CD4-positive, alpha-beta memory T cell (primary cell): ENCODE measurements at places on chromosomes 1 and 21. TPM values are rescaled to one million over a fixed set of nuclear protein-coding genes. Genes with fewer than 3 reads are reported as not detected.

DNA sequence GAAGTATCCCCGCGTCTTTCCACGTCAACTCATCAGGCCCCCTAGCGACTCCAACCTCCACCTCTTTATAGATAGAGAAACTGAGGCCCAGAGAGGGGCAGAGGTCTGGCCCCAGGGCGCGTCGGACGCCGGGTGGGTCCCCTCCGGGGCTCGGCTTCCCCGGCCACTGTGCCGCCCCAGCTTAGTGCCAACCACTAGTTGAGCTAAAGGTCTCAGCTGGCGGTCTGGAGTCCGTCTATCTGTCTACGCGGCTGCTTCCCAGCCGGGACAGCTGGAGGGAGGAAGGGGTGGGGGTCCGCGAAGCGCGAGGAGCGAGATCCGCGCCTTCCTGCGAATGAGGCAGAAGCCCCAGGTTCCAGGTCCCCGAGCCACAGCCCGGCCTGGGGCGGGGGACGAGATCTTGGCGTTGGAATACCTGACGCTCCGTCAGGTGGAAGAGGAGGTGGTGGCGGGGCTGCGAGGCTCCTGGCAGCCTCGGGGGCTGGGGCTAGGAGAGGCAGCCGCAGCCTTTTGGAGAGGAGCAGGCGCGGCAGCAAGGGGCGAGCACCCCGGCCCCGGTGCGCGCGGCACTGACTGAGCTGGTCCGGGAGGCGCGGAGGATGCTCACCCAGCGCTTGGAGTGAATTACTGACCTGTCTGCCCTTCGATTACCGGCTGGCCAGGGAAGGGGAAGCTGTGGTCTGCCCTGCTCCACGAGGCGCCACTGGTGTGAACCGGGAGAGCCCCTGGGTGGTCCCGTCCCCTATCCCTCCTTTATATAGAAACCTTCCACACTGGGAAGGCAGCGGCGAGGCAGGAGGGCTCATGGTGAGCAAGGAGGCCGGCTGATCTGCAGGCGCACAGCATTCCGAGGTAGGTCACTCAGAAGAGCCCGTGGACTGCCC, 937 bp downstream of the PODN start:
- DNase-seq = no peak
- H3K4me3 ChIP-seq = no peak overlapping the region
- peaks cover 19% of the 10 kb centered on the region for H3K27me3 ChIP-seq

- no peaks in the 10 kb centered on the region for H3K27me3 ChIP-seq
- H3K4me3 ChIP-seq = no peak overlapping the region
- no peaks in the 10 kb centered on the region for H3K36me3 ChIP-seq
- no peak for DNase-seq
- no peak overlapping the region for H3K27ac ChIP-seq
These were observed 25.0 kb downstream of the TTC39A start for GRCh38 chr1:51305371-51305823.

DNA sequence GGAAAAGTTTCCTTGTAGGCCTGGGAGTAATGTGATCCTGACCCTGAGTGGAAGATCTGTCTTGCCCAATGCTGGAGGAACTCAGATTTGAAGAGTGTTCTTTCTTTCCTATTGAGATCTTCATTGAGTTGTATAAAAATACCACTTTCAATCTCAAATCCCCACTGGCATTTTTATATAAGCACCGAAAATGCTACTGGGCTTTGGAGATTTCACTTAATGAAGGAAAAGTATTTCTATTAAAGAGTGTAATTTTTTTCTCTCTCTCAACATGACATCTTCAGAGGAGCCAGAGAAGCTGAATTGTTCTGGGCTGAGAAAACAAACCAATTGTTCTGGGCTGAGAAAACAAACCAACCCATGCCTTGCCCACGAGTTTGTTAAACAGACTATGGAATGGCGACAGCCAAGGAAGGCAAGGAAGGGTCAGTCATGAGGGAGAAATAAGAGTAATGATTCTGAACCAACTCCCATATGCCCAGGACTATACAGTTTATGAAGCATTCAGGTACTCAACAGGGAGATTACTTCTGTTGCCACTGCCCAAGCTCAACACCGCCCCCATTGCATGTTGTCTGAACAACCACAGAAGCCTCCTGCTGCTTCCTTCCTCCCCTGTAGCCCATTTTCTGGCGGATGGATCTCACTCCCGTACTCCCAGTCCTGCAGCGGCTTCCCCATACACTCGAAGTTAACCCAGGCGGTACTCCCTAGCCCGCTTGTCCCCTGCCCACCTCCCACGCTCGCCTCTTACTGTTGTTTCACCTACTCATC, 103.2 kb downstream of the BEND5 start:
- H3K4me3 ChIP-seq = no peak overlapping the region
- H3K27ac ChIP-seq = no peak overlapping the region
- no peaks in the 10 kb centered on the region for H3K27me3 ChIP-seq
- H3K4me1 ChIP-seq = no peaks in the 10 kb centered on the region
- DNase-seq = no peak

DNA sequence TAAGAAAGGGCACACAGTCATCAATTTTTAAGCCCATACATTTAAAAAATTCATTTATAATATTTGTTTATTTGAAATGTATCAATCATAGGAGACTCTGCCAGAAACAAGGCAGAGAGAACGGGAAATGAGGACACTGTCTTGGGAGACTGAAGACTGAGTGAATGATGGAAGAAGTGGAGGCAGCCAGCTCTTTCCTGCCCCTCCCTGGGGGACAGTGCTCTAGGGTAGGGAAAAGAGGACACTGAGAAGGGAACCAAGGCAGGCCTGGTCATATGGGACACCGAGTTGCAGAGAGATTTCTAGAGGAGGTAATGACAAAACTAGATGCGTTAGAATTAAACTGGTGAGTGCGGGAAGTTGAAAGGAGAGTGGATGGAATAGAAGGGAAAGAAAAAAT, 31.6 kb downstream of the EEIG2 start:
- no peaks in the 10 kb centered on the region for H3K36me3 ChIP-seq
- no peak overlapping the region for H3K4me3 ChIP-seq
- no peaks in the 10 kb centered on the region for H3K27me3 ChIP-seq
- H3K27ac ChIP-seq = peak overlapping the region; percentile 51

DNA sequence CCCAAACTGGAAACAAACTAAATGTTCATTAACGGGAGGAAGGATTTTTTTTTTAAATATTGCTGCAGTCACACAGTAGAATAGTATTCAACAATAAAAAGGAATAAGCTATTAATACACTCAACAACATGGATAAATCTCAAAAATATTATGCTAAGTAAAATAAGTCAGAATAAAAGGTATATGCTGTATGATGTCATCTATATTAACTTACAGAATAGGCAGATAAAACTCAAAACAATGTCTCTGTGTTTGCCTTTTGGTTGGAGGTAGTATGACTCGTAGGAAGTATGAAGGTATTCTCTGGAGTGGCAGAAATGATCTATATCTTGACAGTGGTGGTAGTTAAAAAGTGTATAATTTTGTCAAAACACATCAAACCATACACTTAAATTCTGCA, 6.1 kb upstream of the ST6GALNAC5 start:
- H3K27ac ChIP-seq = no peak overlapping the region
- no peaks in the 10 kb centered on the region for H3K36me3 ChIP-seq
- no peak overlapping the region for H3K4me3 ChIP-seq
- no peaks in the 10 kb centered on the region for H3K4me1 ChIP-seq
- no peak for DNase-seq
- peaks cover 5% of the 10 kb centered on the region for H3K27me3 ChIP-seq

DNA sequence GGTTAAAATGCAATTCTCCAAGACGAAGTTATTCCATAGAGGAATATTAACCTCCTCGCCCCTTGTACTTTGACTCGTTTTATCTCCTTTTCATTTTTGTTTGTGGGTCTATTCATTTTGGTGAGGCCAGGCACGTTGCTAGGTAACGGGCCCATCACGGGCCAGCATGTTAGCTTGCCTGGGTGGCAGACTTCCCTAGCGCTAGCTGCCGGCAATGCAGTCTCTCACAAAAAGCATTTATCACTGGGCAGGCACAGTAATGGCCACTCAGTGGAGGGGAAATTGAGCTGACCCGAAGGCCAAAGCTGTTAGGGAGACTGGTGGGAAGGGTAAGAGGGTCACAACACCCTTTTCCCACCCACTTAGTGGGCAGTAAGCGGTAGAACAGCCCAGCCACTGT, 234.4 kb upstream of the FOXD3 start:
- H3K36me3 ChIP-seq = no peaks in the 10 kb centered on the region
- H3K27me3 ChIP-seq = no peaks in the 10 kb centered on the region
- H3K4me3 ChIP-seq = no peak overlapping the region
- H3K4me1 ChIP-seq = no peaks in the 10 kb centered on the region
- DNase-seq = no peak

GRCh38 chr1:151056149-151056548, 3.3 kb downstream of the CDC42SE1 start:
- peaks cover 46% of the 10 kb centered on the region for H3K36me3 ChIP-seq
- peak; percentile 62 for DNase-seq
- H3K4me3 ChIP-seq = peak overlapping the region; percentile 89
- H3K27me3 ChIP-seq = no peaks in the 10 kb centered on the region
- H3K4me1 ChIP-seq = peaks cover 76% of the 10 kb centered on the region

- H3K4me3 ChIP-seq = no peak overlapping the region
- no peak for DNase-seq
- H3K27me3 ChIP-seq = no peaks in the 10 kb centered on the region
These were observed 894.4 kb downstream of the TTLL7 start for GRCh38 chr1:83104558-83104957.

DNA sequence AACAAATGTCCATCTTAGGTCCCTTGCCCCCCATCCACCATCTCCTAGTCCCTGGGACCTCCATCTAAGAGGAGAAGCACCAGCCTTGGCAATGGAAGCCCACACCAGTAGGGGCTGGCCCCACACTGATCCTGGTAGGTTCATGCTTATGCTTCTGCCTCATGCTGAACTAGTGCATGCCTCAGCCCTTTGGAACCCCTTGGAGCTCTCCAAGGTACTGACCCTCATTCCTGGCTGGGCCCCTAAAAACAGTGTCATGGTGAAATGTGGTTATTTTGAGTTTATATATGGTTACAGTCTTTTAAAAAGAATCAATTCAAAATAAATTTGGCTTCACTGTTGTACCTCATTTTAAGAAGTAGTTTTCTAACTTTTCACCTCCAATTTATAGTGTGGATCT, 108.3 kb downstream of the HIVEP3 start:
- no peak overlapping the region for H3K27ac ChIP-seq
- no peaks in the 10 kb centered on the region for H3K36me3 ChIP-seq
- DNase-seq = peak; percentile 46
- no peak overlapping the region for H3K4me3 ChIP-seq
- peaks cover 41% of the 10 kb centered on the region for H3K4me1 ChIP-seq
- no peaks in the 10 kb centered on the region for H3K27me3 ChIP-seq

- no peaks in the 10 kb centered on the region for H3K27me3 ChIP-seq
- no peak for DNase-seq
- H3K4me3 ChIP-seq = no peak overlapping the region
These were observed 487.0 kb upstream of the RGS18 start for GRCh38 chr1:191671236-191671635.

GRCh38 chr1:163820766-163821165, 499.0 kb downstream of the NUF2 start:
- no peaks in the 10 kb centered on the region for H3K4me1 ChIP-seq
- no peaks in the 10 kb centered on the region for H3K36me3 ChIP-seq
- no peak for DNase-seq
- no peak overlapping the region for H3K4me3 ChIP-seq

- no peaks in the 10 kb centered on the region for H3K36me3 ChIP-seq
- H3K4me1 ChIP-seq = no peaks in the 10 kb centered on the region
- no peak overlapping the region for H3K27ac ChIP-seq
- H3K4me3 ChIP-seq = no peak overlapping the region
- DNase-seq = no peak
- H3K27me3 ChIP-seq = no peaks in the 10 kb centered on the region
These were observed 220.7 kb downstream of the PDE4B start for GRCh38 chr1:66013371-66013770.

GRCh38 chr21:29305561-29305960, 6.8 kb downstream of the BACH1 start:
- H3K27me3 ChIP-seq = no peaks in the 10 kb centered on the region
- H3K4me1 ChIP-seq = peaks cover 42% of the 10 kb centered on the region
- no peaks in the 10 kb centered on the region for H3K36me3 ChIP-seq
- no peak overlapping the region for H3K27ac ChIP-seq
- H3K4me3 ChIP-seq = no peak overlapping the region

DNA sequence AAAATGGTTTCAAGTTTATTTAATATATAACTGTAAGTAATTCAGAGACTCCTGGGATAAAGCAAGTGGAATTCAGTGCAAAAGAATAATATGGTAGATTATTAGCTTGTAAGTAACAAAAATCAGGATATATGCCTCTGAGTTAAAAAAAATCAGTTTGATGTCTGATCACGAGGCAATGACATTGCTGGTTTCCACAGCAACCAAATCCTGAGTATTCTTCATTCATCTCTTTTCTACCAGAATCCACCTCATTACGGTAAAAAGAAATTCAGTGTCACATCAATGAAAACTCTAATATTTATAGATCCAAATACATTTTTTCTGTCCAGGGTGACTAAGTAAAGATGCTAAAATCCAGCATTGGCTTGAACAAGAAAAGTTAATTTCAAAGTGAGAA, 642.3 kb upstream of the TMPRSS15 start:
- H3K27me3 ChIP-seq = no peaks in the 10 kb centered on the region
- DNase-seq = no peak
- H3K27ac ChIP-seq = no peak overlapping the region
- H3K36me3 ChIP-seq = no peaks in the 10 kb centered on the region
- H3K4me1 ChIP-seq = no peaks in the 10 kb centered on the region

- H3K4me3 ChIP-seq = no peak overlapping the region
- no peak overlapping the region for H3K27ac ChIP-seq
- no peaks in the 10 kb centered on the region for H3K27me3 ChIP-seq
- no peaks in the 10 kb centered on the region for H3K36me3 ChIP-seq
- DNase-seq = no peak
- H3K4me1 ChIP-seq = peaks cover 18% of the 10 kb centered on the region
These were observed 2.4 kb upstream of the C1orf159 start for GRCh38 chr1:1118011-1118875.

- H3K27me3 ChIP-seq = no peaks in the 10 kb centered on the region
- no peaks in the 10 kb centered on the region for H3K36me3 ChIP-seq
- no peak overlapping the region for H3K27ac ChIP-seq
- H3K4me3 ChIP-seq = no peak overlapping the region
These were observed 142.7 kb upstream of the CSF3R start for GRCh38 chr1:36625253-36625934.

GRCh38 chr1:77156214-77156613, 63.0 kb downstream of the PIGK start:
- no peak for DNase-seq
- H3K36me3 ChIP-seq = peaks cover 6% of the 10 kb centered on the region
- no peak overlapping the region for H3K4me3 ChIP-seq
- H3K27me3 ChIP-seq = no peaks in the 10 kb centered on the region

DNA sequence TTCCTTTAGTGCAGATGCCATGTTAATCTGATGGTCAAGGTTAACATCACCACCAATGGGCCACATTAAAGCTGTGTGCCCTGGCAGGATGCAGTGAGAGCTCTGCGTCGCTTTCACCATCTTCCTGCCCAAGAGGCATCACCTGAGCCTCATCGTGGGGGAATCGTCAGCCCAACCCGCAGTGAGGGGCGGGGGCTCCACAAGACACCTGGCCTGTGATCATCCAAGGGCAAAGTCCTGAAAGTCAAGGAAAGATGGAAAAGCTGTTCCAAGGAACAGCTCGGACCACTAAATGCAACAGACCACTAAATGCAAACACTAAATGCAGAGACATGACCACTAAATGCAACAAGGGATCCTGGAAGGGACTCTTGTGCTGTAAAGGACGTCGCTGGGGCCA, 49.9 kb downstream of the WDR4 start:
- H3K4me3 ChIP-seq = no peak overlapping the region
- H3K4me1 ChIP-seq = peaks cover 33% of the 10 kb centered on the region
- no peaks in the 10 kb centered on the region for H3K36me3 ChIP-seq
- DNase-seq = no peak
- no peak overlapping the region for H3K27ac ChIP-seq

Gene KCNJ10
- not detected for total RNA-seq

Gene MAN1C1
- total RNA-seq = 45.1 TPM

Gene S100A12
- total RNA-seq = not detected

Gene B3GALT5
- total RNA-seq = not detected

Gene NUP133
- total RNA-seq = 45.8 TPM

Gene VANGL2
- total RNA-seq = not detected

Gene CLIC6
- 0.67 TPM for total RNA-seq

Gene RBM11
- total RNA-seq = 1.7 TPM

Gene NEXN
- 0.47 TPM for total RNA-seq

Gene AADACL3
- not detected for total RNA-seq
